Activated CD4-positive, alpha-beta memory T cell treated with anti-CD3 and anti-CD28 coated beads for 36 hours (primary cell): ENCODE measurements at places on chromosomes 6 and 20. TPM values are rescaled to one million over a fixed set of nuclear protein-coding genes. Genes with fewer than 3 reads are reported as not detected.

DNA sequence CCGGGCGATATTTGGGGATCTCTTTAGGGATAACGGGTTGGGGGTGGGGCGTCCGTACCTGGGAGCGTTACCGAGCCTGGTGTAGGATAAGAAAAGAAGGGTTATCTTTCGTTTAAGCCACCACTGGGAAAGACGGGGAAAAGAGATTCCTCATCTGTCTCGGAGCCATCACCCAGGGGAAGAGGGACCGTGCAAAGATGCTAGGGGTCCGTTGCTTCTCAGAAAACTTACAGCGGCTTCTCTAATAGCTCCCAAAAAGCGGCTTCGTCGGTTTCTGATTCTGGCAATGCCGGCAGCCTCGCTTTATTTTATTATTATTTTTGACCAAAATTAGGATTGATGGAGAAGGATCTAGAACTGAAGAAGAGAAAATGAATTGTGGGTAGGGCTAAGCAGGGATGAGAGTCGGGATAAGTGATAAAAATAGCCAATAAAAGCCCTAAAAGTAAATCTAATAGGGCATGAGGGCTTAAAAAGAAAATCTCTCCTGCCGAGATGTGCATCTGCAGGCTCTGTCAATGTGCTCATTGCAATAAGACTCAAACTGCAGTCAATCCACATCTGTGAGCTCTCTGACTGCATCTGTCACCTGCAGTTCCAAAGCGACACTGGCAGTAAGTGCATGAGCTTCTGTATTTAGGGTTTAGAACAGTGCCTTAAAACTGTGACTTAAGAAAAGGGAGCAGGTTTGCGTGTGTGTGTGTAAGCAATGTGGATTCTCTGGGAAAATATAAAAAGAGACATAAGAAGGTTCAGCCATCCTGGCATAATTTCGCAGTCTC is 801 bp downstream of the TBPL1 start:
- no peak for DNase-seq

GRCh38 chr6:11085758-11086435 is 7.7 kb upstream of the SMIM13 start:
- no peak for DNase-seq

GRCh38 chr6:139602577-139602976 is 228.1 kb upstream of the CITED2 start:
- DNase-seq: no peak

The AIF1 gene
- 26.1 TPM for total RNA-seq

The MMP24 gene
- not detected for total RNA-seq

DNA sequence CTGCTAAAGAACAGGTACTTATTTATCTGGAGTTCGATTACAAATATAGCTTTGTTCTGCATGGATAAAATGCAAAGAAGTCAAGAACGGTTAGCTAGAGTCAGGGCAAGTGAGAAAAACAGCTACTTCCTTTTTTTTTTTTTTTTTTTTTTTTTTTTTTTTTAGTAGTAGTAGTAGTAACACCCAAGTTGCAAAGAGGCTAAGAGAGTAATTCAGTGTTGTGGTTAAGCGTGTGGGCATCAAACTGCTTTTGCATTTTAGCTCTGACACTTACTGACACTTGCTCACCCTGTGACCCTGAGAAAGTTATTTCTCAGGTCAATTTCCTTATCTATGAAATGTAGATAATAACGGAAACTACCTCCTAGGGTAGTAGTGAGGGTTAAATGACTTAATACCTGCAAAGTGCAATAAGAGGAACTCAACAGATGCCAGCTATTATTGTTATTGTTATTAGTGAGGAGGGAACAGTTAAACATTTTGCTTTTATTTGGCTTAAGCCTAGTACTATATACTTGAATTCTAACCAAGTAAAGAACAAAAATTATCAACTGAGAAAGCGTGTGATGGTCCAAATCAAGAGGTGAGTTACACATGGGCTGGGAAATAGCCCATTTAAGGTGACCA is 86.7 kb upstream of the BACH2 start:
- DNase-seq: peak; percentile 47

DNA sequence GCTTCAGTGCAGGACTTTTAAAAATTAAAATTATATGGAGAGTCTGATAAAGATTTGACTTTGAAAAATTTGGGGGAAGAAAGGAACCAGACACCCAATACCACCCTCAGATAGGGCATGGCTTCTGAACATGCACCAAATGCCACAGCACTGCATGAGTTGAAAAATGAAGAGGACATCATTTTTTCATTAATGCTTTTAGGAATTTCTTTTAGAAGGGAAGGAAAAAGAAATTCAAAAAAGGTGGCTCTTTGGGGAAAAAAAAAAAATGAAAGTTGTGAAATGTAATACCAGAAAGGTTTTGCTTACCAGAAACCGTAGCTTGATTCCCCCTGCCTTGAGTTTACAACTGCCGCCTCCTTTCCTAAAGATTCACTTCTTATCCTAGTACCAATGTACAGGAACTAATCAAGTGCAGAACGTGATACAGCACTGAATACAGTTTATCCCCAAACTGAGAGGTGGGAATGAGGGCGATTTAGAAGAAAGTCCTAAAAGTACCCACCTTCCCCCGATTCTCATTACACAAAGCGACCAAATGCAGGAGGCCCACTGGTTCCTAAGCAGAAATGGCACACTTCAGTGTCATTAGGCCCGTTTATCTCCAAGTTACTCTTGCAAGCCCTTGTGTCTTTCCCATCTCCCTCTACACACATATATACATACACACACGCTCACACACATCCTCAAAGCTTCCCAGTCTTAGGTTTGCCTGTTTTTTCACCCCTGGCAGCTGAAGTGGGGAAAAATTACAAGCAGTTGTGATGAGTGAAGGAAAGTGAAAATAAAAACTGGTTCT is 2.8 kb downstream of the PPP1R10 start:
- DNase-seq: no peak

- DNase-seq: no peak
These were observed 34.9 kb upstream of the REV3L start for GRCh38 chr6:111517965-111518364.

The CNPY3 gene
- 32.2 TPM for total RNA-seq

- DNase-seq: no peak
These were observed 148.7 kb downstream of the SOX4 start for GRCh38 chr6:21742238-21742660.

- DNase-seq: no peak
These were observed 128.8 kb downstream of the PHF3 start for GRCh38 chr6:63764318-63764916.

GRCh38 chr6:13015379-13015681 is 298.8 kb downstream of the PHACTR1 start:
- DNase-seq: no peak
